ENCODE measurements at places on chromosomes 2 and 18.

DNA sequence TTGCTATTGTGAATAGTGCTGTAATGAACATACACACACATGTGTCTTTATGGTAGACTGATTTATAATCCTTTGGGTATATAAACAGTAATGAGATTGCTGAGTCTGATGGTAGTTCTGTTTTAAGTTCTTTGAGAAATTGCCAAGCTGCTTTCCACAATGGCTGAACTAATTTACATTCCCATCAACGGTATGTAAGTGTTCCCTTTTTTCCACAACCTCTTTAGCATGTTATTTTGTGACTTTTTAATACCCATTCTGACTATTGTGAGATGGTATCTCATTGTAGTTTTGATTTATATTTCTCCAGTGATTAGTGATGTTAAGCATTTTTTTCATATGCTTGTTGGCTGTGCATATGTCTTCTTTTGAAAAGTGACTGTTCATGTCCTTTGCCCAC is 86.7 kb downstream of the TTC27 start:
- no peak for DNase-seq

DNA sequence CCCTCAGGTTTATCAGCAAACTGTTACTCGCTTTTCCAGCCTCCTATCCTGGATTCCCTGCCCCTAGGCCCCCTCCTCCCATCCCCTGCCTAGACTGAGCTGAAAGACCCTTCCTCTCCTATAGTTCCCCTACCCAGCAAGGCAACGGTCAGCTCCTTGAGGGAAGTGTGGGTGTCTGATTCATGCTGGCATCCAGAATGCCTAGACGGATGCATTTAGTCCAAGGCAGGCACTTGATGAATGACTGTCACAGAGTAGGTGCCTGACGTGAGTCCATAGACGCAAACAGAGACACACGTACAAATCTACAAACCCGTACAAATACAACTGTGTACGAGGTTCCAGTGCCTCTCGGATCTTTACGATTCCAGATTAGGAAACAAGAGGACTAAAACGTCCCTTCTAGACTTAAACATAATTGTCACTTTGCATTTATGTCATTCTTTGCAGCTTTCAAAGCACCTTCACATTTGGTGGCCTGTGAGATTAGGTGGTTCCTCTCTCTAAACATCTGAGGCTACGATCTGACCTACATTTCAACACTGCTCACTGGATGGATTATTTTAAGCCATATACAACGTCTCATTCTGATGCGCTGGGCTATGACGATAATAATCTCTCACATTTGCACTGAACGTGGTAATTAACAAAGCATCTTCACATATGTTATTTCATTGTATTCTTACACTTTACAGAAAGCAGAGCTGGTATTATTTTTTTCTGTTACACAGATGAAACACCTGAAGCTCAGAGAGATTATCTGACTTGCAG is 36.7 kb downstream of the DNMT3A start:
- DNase-seq = no peak

GRCh38 chr2:239140346-239141020 is 260.3 kb downstream of the HDAC4 start:
- DNase-seq = no peak

- DNase-seq = no peak
Measured at GRCh38 chr2:120611016-120611415, 124.7 kb upstream of the GLI2 start.

- DNase-seq = no peak
Measured at GRCh38 chr2:54575379-54575888, 119.3 kb downstream of the SPTBN1 start.

GRCh38 chr18:22250591-22250996 is 81.2 kb downstream of the GATA6 start:
- no peak for DNase-seq

- DNase-seq = no peak
Measured at GRCh38 chr2:96344011-96344410, 8.4 kb downstream of the NCAPH start.

DNA sequence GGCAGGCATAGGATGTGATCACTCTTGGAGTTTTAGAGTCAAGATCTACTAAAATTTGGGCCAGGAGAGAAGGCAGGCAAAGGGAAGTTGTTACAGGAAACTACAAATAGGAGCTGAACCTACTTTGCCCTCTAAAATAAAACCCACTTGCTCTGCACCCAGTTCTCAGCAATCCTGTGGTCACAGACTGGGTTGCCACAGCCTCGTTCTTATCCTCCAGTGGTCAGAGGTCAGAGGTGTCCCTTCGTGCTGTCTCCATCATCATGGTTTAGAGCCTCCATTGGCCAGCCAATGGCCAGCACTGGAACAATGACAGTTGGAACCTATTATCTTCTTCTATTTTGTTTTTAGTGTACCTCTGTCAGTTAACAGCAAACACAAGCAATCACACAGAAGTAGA is 90.7 kb upstream of the TNP1 start:
- no peak for DNase-seq

GRCh38 chr2:18648161-18648560 is 58.8 kb upstream of the NT5C1B start:
- DNase-seq = no peak

DNA sequence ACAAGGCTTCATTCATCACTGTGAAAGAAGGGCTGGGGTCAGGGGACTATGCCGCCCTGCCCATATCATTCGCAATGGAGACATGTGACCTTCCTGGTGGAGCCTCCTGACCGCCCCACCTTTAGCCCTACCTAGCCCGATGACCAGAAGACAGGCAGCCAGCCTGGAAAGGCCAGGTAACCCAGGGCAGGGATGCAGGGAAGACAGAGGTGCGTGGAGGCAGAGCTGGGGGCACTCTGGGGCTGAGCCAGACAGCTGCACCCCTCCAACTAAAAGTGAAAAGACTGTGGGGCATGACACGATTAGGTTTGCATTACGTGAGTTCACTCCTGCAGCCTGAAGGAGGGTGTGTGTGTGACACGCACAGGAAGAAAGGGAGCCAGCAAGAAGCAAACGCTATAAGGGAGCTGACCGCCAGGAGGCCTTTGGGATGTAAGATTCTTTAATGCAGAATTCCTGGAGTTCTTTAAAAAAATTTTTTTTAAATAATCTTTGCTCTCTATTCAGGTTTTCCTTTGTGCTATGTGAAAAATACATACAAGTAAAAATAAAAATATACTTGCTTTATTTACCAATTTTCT is 3.7 kb upstream of the HES6 start:
- no peak for DNase-seq

All from cortex of kidney (tissue), 1 donor.